Natural killer cell (primary cell): ENCODE measurements at places on chromosomes 7 and 10.

DNA sequence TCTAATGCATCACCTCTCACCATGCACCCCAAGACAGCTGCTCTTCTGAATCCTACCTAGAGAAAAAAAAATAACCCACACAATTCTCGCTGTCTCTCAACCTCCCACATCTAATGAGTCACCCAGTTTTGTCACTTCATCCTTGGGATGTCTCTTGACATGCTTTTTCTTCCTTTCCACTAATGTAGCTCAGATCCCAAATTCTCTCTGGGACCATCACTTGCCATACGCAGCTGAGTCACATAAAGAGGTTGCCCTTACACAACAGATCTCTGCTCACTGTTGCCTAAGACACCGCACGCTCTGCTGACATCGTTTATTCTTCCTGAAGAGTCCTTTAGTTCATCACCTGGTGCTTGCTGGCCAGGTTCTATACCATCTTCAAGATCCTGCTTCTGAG is 606.0 kb upstream of the GALNT17 start:
- DNase-seq = no peak

DNA sequence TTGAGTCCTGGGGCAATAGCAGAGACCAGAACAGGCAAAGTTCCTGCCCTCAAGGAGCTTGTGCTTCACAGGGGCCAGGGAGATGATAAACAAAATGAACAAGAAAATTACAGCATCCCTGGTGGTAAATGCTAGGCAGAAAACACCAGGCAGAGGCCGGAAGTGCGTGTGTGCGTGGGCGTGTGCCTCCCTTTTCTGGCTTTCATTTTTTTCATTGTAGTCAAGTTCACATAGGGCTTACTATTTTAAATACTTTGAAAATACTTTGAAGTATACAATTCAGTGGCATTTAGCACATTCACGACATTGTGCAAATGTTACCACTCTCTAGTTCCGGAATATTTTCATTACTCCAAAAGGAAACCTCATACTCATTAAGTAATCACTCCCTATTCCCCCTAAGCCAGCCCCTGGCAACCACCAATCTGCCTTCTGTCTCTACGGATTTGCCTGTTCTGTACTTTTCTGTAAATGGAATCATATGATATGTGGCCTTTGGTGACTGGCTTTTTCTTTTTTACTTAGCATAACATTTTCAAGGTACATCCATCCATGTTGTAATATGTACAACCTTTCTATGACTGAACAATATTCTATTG is 88.1 kb upstream of the PDCD4 start:
- peak; percentile 91 for DNase-seq

DNA sequence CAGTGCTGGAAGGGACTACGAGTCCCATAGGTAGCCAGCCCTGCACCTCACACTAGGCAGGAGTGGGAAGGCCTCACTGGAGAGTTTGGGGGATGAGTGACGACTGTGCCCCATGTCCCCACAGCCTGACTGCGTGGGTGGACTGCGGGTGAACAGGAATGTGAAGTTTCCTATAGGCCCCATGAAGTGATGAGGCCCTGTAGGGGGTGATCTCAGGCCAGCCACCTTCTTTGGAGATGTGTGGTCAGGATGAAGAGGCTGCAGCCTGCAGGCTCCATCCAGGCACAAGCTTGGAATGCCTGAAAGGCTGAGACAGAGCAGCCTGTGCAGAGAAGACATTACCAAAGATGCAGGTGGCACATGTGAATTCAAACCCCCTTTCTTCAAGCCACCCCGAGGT is 94.9 kb downstream of the CPXM2 start:
- no peak for DNase-seq

DNA sequence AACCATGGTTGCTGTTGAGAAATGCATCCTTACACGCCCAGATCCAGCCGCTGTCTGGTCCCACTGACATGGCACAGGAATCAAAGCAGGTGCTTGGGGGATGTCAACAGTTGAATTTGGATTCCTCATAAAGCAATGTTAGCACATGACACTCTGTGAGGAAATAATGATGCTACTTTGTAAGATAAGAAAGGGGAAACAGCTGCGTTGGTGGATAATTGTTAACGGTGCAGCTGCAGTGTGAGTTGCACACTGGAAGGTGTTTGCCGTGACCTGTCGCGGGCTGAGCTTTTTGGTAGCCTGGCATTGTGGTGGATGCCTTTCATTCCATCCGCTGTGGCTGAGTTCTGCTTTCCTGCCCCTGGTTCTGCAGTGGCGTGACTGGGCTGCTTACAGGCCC is 113.9 kb downstream of the MGMT start:
- no peak for DNase-seq

- DNase-seq = no peak
Observed at GRCh38 chr7:94182721-94183120, 178.6 kb upstream of the BET1 start.

DNA sequence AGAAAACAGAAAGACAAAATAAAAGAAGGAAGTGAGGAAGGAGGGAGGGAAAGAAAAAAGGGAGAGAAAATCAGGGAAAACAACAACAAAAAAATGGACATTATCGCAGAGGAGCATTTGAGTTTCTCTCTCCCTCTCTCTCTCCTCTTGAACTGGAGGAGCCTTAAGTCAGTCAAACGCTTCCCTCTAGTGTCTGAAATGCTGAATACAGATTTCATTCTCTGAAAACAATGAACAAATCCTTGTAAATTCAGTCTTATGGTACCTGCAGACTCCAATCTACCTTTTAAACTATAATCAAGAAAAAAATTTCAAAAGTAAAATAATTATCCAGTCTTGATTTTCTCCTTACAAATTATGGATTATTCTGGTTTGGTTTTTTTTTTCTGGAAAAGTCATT is 89.2 kb upstream of the PFKP start:
- no peak for DNase-seq

DNA sequence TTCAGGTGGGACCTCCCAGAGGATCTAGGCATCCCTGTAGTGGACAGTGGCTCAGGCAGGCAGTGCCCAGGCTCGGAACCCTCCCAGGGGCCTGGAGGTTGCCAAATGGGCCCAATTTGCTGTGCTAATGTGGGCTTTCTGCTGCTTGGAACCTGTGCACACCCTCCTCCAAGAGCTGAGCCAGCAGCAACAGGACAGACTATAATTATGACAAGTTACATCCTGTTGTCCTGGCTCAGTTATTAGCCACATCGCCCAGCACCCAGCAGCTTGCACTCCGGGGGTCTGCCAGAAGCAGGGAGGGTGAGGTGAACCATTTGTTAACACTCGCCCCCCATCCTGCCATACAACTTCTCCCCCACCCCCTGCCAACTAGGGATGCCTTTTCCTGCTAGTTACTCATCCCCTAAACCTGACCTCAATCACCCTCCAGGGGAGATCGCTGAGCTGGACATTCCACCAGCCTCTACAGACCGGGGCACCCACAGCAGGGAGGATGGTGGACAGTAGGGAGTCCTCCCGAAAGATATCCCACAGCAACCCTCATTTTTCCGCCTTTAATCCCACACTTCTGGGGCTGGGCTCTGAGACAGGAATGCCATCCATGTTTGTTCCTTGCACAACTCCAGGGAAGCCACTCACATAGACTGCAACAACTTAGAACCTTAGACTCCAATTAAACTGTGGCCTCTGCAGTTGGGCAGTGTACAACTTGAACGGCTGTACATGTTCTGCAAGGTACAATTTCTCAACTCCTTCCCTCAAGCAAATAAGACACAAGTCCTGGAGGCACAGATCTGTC is 7.9 kb upstream of the MYL10 start:
- DNase-seq = no peak

DNA sequence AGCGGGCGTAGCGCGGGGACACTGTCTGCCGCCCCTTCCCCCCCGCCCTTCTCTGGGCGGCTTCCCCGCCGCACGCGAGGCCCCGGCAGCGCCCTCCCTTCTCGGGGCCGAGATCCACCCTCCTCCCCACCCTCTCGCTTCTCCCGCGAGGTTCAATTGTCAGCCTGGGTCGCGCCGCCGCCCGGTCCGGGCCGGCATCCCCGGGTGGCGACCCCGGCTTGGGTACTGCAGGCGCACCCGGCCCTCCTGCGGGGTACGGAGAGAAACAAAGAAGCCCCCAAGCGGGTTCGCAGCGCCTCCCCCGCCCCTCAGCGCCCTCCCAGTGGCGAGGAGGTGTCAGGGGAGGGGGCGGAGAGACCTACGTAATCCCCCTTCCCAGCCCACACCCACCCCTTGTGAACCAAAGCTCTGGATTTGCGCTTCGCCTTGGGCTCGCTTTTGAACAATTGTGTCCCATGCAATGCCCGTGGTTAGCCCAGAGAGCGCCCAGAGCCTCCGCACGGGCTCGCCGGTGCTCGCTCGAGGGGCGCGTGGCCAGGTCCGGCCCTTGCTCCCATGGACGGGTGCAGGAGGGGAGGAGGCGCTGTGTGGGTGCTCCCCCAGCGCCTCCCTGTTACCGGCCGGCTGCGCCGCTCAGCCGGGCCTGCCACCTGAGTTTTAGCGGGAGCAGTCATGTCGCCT is 634 bp downstream of the HECW1 start:
- DNase-seq = no peak

DNA sequence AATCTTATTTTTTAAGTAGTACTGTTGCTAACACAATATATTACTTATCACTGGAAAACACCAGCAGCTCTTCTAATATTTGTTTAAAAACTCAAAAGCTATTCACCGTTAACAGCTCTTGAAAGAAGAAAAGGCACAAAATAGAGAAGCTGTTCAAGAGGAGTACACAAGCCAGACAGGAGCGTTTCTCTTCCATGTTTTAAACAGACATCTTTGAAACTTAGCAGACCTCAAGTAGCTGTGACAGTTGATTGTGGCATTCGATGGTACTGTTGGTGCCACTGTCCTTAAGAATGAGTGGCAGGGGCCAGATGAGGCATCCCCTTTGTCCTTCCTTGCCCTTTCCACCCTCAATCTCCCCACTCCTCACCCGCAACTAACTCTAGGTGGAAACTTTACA is 81.6 kb upstream of the PRR15 start:
- DNase-seq = no peak

- no peak for DNase-seq
Observed at GRCh38 chr7:137661634-137662033, 185.1 kb downstream of the DGKI start.

DNA sequence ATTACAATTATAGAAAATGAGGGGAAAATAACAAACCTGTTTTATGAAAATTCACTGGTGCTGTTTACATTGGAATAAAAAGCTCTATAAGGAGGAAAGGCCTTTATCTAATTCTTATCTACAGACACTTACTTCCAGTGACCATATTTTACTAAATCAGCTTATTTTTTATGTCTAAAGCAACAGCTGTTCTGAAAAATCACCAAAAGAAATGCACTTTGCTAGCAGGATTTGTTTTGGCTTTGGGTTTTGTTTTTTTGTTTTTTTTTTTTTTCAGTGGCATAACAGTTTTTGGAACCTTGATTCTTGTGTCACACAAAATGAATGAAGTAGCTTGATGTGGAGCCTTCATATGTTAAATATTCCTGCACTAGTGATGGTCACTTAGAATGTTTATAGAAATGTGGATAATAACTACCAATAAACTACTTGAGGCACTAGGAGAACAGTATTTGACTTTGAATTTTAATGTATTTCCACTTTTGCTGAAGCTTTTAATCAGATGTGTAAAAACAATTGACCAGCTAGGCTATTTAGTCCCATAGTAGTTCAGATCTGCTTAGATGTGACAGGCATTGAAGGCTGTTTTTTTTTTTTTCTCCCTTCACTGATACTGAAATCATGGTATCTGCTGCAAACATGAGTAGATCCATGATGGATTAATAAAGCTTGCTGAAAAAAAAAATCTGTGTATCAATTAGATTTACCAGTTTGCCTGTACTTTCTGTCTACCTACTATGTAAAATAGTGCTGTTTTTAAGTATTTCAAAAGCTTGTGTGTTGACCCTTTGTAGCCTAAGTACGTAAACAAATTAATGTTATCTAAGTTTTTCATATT is 2.8 kb downstream of the ARL4A start:
- no peak for DNase-seq

GRCh38 chr10:68231817-68232251 is at the start of gene ATOH7:
Gene ATOH7, minus strand, starts transcription at chr10:68232113. Its CDS starts 436 bp downstream, at chr10:68231677.
- no peak for DNase-seq

DNA sequence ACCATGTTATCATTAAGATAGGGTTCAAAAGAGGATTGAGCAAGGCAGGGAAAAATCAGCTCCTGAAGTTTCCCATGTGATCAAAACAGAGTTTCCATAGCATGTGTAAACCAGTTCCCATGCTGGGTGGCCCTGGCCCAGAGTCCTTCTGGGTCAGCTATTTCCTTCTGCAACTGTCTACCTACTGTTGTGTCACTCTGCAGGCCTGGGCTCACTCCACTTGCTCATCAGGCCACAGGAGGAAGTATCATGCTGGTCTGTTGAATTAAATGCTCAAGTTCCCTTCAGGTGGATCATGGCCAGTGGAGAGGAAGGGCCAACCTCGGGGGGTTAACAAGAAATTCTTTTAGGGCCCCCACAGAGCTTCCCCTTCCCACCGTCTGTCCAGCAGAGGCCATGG is 104.7 kb downstream of the GFRA1 start:
- DNase-seq = no peak

- no peak for DNase-seq
Observed at GRCh38 chr7:12573885-12574284, 3.4 kb downstream of the SCIN start.

GRCh38 chr7:130986261-130986690 is 252.3 kb upstream of the KLF14 start:
- DNase-seq = peak; percentile 64

DNA sequence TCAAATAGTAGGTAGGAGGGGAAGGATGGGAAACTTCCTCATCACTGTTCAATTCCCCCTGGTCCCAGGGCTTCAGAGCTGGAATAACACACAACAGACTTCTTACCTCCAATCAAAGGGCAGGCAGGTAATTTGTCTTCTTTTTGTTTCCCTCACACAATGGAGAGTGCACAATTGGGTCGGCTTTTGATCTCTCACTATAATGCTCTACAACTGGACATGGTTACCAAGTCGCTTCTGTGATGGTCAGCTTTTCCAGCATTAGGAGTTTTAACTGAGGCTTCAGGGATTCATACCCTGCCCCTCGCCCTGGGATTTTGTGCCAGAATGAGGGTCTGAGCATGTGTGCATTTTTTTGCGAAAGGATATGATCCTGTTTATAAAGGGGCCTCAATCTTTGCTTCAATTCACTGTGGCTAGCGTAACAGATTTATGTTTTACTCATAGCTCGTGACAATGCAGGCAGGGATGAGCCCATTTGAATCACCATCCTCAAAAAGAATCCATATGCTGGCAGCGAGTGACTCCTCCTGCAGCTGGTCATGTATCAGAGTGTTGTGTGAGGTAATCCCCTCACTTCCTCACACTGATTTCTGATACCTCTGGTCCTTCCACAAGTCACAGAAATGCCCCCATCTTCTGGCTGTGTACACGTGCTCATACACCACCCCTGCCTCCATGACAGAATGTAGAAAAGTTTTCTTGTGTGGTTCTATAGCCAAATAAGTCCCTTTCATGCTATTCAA is 189.6 kb downstream of the CTTNBP2 start:
- no peak for DNase-seq

- DNase-seq = peak; percentile 67
Observed at GRCh38 chr10:99560277-99561126, 27.8 kb downstream of the NKX2-3 start.

DNA sequence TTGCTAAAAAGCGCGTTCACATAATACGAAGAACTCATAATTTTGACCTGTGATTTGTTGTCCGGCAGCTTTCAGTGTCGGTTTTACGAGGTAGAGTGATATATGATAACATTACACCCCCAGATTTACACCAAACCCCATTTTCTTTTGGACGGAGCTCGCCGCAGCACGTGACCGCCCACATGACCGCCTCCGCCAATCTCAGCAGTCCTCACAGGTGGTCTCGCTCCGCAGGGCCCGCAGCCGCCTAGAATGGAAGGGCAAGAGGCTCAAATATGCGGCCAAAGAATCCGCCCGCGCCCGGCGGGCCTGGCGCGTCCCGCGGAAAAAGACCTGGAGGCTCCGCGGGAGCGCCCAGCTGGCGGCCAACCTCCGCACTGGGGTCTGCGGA is at the start of gene HOXA7:
Gene HOXA7, minus strand, starts transcription at position 168 of the 391 bp plus-strand sequence. Its CDS starts 130 bp downstream, at position 38.
- peak; percentile 31 for DNase-seq

- DNase-seq = no peak
Observed at GRCh38 chr10:5466451-5467206, 32.7 kb downstream of the CALML5 start.
